ENCODE measurements at places on chromosomes 16 and 17.

DNA sequence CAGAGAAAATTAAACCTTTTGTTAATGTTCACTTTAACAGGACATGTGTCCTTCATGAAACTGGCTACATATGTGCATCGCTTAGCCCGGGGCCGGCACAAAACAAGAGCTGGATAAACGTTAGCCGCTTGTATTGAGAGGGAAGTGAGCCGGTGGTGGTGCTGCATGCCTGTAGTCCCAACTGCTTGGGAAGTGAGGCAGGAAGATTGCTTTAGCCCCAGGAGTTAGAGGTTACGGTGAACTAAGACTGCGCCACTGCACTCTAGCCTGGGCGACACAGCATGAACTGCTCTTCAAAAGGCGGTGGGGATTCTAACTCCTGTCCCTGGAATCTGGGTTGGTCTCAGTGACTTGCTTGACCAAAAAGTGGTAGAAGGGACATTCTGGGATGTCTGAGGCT is 15.0 kb upstream of the SPHK1 start:
- no peak for DNase-seq

GRCh38 chr16:17469741-17470181 is 999 bp downstream of the XYLT1 start:
- DNase-seq = no peak

- DNase-seq = no peak
These were observed 7.8 kb upstream of the EFTUD2 start for GRCh38 chr17:44906763-44907728.

- no peak for DNase-seq
These were observed 15.7 kb downstream of the COPZ2 start for GRCh38 chr17:48021934-48022333.

DNA sequence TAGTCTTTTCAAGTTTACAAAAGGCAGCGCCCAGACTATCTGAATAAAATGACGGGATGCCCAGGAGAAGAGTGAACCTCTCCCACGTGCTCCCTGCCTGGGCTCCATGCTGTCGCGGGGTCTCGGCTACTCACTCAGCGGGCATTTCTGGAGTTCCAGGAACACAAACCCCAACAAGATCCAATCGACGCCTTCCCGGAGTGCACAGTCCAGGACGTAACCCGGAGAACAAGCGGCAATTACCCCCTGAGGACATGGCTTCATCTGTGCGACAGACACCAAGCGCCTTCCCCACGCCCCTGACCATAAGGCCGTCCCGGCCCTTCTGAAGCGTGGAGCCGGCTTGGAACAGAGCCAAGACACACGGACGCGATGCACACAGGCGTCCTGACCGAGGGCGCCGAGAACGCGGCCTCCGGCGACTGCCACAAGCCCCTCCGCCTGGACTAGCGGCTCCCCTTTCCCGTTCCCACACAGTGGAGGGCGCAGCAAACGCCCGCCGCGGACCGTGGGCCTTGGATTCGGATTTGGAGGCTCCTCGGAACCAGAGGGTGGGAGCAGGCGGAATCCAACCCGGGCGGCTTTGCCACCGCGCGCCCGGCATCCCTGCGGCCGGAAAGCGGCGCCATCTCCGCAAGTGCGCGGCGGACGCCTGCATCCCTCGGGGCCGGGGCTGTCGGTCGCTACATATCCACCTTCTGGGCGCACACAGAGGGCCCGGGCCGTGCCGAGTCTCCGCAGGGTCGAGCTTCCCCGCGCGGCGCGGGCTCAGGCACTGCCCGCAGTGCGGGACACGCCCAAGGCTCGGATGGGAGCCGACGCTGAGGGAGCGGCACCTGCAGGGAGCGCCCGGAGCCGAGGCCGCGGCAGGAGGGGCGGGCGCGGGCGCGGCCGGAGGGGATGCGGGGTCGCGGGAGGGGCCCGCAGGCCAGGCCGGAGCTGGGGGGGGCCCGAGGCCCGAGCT is 725 bp downstream of the ABCA3 start:
- DNase-seq = no peak

- no peak for DNase-seq
These were observed 54.3 kb upstream of the CNTNAP4 start for GRCh38 chr16:76222853-76223252.

DNA sequence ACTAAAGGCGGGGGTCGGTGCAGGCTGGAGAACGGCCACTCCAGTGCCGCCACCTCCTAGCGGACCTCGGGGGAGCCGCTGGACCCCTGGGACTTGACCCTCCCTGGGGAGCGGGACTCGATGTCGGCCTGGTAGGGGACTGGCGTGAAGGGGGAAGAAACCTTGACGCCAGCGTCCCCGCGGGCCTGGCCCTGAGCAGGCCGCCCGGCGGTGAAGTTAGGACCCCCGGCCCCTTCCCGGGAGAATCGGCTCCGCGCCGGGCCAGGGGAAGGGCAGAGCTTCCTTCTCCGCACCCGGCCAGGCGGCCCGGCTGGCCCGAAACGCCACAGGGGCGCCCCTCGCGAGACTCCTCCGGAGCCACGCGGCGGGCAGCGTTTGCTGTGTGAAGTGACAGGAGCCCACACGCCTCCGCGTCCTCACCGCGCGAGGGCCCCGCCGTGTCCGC is 389 bp downstream of the DUS1L start:
- no peak for DNase-seq

- no peak for DNase-seq
These were observed 304.4 kb downstream of the FOXL1 start for GRCh38 chr16:86882586-86883280.

DNA sequence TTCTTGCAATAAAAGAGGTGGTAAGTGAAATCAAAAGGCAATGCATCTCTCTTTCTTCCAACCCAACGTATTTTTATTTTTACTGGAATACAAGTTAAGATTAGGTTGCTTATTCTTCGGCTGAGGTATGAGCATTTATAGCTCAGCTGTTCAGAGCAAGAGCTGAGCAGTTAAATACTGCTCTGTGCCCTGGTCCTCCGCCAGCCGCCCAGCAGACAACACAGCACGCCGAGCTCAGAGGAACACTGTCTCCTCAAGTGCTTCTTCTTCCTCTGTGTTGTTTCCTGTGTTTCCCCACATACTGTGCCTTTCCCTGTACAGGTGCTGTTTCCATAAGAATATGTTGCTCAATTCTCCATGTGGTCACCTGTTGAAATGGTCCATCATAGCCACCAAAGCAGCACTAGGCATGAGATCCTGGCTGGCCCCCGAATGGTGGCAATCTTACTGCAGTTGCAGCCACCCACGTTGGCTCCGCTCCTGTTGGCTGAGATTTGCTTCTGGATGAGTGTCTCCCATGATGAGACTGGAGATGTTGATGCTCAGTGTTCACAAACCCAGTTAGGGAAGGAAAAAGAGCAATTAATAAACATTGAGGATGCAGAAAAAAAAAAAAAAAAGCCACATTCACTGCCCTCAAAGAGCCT is 515.3 kb downstream of the GRIN2A start:
- DNase-seq = no peak

DNA sequence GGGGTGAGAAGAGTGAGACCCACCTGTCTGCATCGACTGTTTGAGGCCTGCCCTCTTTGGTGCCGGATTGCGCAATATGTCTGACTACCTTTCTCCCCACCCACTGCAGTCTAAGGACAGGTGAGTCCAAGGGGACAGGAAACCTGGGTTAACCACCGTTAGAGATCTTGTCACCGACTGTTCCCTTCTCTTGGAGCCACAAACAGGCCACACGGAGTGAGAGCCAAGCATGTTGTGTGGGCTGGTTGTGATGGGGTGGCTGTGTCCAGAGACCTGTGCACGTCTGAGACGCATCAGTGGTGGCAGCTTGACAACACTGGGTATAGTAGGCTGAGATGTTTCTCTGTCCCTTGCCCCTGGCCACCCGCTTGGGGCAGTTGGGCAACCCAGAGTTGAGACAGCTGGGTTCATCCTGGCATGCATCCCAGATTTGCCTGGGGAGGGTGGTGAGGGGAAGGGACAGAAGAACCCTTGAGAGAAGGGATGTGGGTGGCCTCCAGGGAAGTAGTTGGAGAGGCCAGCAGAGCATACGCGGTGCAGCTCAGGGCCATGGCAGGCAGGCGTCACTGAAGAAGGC is 21.4 kb downstream of the MPRIP start:
- DNase-seq = no peak

GRCh38 chr17:7048968-7049367 is 5.1 kb upstream of the SLC16A11 start:
- DNase-seq = no peak

- peak; percentile 43 for DNase-seq
These were observed 1.9 kb upstream of the NFAT5 start for GRCh38 chr16:69563605-69564580.

DNA sequence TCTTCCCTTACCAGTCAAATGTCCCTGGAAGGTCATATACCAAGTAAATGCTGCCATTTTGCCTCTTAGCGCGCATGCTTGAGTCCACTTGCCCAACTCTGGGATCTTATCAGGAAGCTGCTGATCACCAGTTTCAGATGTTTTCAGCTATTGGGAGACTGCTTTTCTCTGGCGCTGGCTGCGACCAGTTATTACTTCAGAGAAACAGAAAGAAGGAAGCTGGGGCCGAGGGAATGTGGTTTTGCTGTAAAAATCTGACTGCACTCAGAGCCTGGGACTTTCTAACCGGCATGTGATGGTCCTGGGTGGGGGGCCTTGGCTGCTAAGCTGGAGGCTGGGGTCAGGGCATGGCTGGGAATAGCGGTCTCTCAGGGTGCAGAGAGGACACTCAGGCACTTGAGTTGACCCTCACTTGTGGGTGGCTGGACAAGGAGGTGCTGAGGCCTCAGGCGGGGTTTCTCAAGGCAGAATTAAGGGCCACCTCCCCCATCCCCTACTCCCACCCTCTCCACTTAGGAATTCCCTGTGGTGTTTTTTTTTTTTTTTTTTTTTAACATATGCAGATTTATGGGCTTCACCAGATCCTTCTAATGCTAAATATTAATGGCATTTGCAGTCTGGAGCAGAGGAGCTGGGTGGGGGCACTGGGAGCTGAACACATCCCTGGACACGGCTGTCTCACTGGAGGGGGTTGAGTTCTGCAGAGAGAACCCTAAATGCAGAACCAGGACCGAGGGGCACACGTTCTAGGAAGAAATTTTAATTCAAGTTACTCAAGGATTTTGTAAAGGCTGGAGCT is 145.8 kb downstream of the CYLD start:
- no peak for DNase-seq

DNA sequence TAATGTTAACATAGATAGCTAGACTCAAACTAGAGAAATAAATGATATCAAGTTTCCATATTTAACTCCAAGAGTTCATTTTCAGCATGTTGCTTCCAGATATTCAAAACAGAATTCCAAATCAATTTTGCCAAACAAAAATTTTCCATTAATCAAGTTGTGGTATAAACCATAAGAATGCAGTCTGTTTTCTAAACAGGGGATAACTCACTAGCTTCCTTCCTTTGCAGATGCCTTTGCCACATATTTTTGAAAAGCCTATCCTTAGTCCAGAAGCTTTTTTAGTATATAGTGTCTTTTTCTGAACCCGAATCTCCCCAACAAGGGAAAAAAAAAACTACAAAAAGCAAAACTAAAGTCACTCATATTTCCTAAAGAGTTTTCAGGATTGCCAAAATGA is 61.5 kb downstream of the HELZ start:
- no peak for DNase-seq

DNA sequence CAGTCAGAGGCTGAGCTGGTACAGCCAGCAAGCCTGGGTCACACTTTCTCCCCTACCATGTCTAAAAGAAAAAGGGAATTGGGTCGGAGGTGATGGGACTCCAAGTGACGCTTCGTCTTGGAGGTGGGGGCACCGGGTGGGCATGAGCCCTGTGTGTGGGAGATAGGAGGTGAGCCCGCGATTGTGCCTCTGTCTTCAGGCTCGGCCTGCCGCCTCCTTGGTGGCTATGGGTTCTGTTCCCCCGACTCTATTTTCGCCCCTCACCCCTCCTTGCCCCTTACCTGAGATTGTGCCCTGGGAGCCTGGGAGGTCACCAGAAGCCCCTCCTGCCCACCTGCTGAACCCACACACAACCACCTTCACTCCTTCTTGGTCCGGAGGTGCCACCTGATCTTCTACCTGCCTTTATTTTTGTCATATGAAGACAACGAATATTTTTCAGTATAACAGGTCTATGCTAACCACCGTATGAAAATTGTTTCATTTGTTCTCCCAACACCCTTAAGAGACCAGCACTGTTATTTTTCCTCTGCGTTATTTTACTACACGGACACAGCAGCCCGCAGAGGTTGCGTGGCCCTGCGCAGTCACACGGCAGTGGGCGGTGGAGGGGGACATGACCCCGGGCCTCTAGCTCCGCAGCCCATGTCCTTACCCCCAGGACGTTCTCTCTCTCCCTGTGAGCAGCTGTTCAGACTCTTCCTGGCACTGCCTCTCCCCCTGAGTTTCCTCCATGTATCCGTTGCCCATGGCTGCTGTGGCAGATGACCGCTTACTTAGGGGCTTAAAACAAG is 49.9 kb downstream of the ATP2C2 start:
- no peak for DNase-seq

- DNase-seq = no peak
These were observed 1.7 kb upstream of the TMEM256 start for GRCh38 chr17:7405350-7406234.

DNA sequence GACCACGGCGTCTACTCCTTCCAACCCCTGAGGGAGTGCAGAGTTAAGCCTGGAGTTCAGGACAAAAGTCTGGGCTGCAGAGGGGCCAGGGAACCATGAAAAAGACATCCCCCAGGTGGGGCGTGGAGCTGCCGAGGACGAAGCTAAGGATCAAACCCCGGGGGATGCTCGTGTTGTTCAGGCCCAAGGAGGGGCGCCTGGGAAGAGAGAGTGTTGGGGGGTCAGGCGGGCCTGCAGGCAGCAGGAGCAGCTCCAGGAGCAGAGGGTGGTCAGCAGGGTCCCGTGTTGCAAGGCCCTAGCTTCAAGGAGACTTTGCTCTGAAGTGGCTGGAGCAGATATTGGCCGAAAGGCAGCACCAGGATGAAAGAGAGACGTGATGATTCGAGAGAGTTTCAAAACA is 26.7 kb downstream of the NECAB2 start:
- no peak for DNase-seq

- no peak for DNase-seq
These were observed 37.1 kb upstream of the TEKT1 start for GRCh38 chr17:6868582-6868981.

GRCh38 chr17:52648995-52649394 is 490.5 kb upstream of the CA10 start:
- DNase-seq = no peak

DNA sequence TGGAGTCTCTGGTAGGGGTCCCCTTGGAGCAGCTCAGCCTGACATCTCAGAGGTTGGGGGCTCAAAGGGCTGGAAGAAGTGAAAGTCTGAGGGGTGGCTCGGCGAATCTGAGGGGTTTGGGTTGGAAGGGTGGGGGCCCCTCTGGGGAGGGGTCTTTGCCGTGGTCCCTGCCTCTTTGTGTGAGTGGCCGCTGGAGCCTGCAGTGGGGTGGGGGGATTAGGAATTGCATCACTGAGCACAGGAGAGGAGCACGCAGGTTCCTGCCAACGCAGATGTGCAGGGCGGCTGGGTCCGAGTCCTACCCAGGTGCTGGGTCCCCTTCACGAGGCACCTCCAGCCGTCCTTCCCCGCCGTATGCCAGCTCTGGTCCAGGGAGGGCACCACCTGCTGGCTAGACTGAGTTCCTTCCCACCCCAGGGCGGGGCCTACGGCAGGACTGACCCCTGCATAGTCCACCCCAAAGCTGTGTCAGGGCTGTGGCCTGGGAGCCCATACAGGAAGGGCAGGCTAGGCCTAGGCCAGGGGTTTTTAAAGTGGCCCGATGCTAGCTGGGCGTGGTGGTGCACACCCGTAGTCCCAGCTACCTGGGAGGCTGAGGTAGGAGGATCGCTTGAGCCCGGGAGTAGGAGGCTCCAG is 9.9 kb downstream of the FMNL1 start:
- DNase-seq = no peak

- DNase-seq = no peak
These were observed 44.1 kb downstream of the GTF3C1 start for GRCh38 chr16:27505297-27506236.

GRCh38 chr16:24834459-24835335 is 11.1 kb upstream of the SLC5A11 start:
- DNase-seq = no peak

GRCh38 chr17:76578376-76578775 is 7.3 kb downstream of the ST6GALNAC2 start:
- no peak for DNase-seq

Data from activated CD4-positive, alpha-beta T cell treated with anti-CD3 and anti-CD28 coated beads for 24 hours (primary cell).